Left renal cortex interstitium (tissue), 4 donors: ENCODE measurements at places on chromosomes 1 and 21.

DNA sequence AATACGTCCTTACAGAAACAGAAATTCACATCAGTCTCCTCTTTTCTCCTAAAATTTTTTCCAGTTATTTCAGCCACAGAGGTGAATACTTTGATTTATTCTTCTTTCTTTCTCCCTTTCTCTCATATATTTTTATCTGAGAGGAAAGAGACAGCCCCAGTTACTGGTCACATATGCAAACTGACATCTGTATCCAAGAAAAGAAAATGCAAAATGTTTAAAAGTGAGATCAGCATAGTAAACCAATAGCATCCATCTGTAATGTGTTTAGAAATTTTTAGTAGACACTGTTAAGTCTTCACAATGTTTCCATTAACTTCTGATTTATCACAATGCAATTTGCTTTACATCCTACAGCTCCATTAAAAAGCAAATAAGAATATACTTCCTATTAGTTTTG is 53.5 kb downstream of the NTNG1 start:
- DNase-seq: no peak

DNA sequence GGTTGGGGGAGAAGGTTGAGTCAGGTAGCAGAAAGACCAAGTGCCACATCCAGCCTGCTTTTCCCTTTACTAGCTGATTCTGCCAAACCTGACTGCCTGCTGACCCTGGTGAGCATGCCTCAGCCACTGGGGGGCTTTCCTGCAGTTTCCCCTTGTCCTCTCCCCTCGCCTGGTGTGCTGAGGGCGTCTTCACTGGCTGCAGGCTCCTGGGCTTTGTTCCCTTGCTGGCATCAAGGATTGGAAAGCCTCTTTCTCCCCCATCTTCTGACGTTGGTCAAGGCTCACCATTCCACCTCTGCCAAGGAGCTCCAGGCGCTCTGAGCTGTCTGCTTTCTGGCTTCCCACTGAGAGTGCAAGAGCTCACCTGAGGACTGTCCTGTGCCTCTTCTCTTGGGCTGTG is 28.4 kb downstream of the MAN1C1 start:
- no peak for DNase-seq

- no peak for DNase-seq
Measured at GRCh38 chr1:212930986-212931678, 19.2 kb upstream of the VASH2 start.

DNA sequence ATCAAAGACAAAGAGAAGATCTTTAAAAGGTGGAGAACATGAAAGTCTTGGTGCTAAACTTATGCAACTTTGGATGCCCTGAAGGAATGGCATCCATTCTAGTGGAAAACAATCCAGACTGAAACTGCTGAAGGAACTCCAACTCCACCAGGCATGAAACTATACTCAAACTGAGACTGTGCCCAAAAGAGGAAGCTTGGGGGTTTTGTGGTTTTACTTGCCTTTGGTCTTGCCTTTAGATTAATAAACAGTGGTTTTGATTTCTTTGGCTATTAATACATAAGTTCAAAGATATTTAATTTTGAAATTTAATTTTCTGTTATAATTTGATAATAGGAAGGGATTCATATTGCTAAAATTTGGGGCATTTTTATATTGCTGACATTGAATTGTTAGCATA is 17.4 kb upstream of the SLC30A10 start:
- DNase-seq: no peak

DNA sequence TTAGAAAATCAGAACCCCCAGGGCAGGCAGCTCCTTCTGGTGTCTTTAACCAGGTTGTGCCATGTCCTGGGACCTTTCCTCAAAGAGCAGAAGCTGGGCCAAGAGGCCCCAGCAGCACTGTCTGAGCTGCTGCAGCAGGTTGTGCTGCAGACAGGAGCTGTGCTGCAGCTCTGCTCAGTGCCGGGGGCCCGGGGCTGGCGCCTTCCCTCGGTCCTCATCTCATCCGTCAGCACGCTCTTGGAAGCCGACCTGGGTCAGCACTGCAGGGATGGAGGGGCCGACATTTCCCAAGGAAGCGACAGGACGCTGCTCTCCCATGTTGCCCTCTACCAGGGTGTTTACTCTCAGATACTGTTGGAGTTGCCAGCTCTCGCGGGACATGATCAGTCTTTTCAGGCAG is 11.7 kb downstream of the URB2 start:
- no peak for DNase-seq

GRCh38 chr1:1960480-1961196 is 41.6 kb upstream of the TMEM52 start:
- DNase-seq: no peak

DNA sequence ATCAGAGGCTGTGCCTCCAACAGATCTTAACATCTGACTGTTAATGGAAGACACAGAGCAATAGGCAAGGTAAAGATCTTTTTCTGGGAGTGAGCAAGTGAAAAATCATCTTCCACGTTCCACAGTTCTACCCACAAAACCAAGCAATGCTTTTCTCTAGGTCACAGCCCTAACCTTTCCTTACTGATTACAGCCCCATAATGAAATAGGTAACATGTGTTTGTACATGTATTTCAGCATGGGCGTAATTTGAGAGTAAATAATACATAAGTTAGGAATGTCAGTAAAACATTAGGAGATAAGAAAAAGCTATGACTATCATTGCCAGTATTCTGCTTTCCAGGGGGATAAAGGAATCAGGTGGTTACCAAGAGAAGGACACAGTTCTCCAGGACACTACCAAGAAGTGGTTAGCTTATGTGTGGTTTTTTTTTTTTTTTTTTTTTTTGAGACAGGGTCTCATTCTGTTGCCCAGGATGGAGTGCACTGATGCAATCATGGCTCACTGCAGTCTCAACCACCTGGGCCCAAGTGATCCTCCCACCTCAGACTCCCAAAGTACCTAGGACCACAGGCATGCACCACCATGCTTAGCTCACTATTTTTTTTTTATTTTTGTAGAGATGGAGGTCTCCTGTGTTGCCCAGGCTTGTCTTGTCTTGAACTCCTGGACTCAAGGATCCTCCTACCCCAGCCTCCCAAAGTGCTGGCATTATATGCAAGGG is 72.0 kb downstream of the DAP3 start:
- DNase-seq: no peak
